Epithelial cell of prostate (primary cell): ENCODE measurements at places on chromosomes 1 and 21.

- DNase-seq = no peak
These were observed 71.9 kb upstream of the EFHD2 start for GRCh38 chr1:15337656-15338402.

- no peak for DNase-seq
These were observed 33.2 kb downstream of the POFUT2 start for GRCh38 chr21:45254460-45254930.

DNA sequence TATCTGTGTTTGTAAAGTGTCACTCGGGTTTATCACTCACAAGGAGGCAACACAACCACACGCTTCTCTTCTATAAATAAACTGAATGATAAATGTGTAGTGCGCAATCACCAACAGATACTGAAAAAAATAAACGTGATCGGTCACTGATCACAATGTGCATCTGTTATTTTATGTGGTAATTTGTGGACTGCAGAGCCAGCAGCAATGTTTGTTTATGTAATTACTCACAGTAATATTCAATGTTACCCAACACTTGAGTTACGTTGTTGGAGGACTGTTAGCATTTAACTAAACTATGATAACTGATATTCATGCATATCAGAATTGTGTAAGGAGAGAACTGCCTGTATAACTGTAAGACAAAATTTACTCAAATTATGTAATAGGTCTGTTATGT lies 129.6 kb downstream of the USH2A start:
- no peak for DNase-seq

DNA sequence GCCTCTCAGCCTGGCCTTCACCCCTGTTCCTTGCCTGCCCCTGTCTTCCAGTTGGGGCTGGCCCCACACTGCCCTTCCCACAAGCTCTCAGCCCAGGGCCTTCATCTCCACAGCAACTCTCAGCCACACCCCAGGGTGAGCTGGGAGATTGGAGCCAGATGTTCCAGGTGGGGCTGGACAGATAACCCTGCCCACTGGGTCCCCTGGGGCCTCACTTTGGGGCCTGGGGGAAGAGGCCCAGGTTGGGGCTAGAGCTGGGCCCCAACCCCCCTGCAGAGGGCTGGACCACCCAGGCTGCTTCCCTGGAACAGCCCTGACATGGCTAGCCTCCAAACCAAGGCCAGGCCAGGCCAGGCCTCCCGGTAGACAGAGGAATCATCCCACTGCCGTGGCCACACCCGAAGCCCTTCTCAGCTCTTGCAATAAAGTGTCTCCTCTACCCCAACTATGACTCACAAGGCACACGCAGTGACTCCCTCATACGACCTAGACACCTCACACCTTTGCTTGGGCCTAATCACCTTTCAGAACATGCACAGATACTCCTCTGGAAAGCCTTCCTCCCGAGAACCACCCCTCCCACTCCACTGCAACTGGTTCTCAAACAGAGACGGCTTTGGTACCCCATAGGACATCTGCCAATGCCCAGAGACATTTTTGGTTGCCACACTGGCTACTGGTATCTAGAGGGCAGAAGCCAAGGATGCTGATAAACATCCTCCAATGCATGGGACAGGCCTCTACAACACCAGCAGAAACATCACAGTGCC lies 22.2 kb downstream of the SLC2A1 start:
- DNase-seq = peak; percentile 82

GRCh38 chr1:17624611-17625233 lies 85.2 kb downstream of the ARHGEF10L start:
- DNase-seq = peak; percentile 52

GRCh38 chr21:41321908-41322495 lies 5.4 kb downstream of the FAM3B start:
- DNase-seq = no peak
